ENCODE measurements at places on chromosomes 7 and 10.

DNA sequence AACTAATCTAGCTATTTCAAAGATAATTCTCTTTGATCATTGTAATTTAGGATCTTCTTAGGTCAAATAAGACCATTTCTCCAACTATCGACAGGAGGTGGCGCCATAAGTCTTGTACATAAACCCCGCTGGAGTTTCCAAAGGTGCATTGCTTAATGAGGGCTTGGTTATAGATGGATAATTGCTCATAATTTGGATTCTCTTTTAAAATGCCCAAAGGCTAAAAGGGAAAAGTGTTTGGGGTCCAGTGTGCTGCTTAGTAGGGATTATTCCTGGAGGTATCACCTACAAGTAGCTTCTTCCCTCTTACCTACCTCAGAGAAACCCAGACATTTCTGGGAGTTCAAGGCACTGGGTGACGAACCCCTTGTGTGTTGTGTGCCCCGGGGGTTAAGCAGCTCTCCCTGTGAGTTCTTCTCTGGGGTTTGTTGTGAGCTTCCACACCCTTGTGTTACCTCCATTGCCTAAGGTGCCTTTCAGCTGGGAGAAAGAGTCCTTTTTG lies 75.2 kb downstream of the PAXIP1 start:
- peaks cover 8% of the 10 kb centered on the region for H3K36me3 ChIP-seq
- peak overlapping the region; percentile 94 for H3K4me3 ChIP-seq
- peak; percentile 64 for DNase-seq
- H3K27ac ChIP-seq = peak overlapping the region; percentile 98

DNA sequence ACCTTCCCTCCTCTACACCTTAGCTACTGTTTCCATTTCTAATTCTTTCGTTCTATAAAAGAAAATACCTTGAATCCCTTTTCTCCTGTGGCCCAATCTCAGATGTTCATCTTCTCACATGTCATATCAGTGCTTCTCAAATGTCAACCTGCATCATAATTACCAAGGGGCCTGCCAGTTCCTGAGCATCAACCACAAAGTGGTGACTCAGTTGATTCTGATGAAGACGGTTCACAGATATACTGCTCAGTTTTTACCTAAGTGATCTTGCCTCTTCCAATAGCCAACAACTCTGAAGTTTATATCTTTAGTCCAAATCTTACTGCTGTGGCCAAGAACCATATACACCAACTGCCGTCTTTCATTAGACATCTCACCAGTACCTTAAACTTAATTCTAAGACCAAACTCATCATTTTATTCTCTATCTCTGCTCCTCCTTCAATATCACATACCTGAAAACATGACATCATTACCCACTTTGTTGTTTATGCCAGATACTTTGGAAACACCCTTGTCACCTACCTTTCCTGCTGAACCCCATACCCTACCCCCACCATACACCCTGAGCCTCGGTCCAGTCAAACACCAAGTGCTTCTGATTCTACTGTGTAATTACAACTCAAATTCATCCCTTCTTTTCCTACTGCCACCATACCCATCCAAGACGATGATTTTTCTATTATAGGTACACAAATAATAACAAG lies 115.5 kb downstream of the LMBR1 start:
- H3K27me3 ChIP-seq = no peaks in the 10 kb centered on the region
- H3K4me1 ChIP-seq = peaks cover 26% of the 10 kb centered on the region
- peak; percentile 32 for DNase-seq
- H3K36me3 ChIP-seq = peaks cover 39% of the 10 kb centered on the region

DNA sequence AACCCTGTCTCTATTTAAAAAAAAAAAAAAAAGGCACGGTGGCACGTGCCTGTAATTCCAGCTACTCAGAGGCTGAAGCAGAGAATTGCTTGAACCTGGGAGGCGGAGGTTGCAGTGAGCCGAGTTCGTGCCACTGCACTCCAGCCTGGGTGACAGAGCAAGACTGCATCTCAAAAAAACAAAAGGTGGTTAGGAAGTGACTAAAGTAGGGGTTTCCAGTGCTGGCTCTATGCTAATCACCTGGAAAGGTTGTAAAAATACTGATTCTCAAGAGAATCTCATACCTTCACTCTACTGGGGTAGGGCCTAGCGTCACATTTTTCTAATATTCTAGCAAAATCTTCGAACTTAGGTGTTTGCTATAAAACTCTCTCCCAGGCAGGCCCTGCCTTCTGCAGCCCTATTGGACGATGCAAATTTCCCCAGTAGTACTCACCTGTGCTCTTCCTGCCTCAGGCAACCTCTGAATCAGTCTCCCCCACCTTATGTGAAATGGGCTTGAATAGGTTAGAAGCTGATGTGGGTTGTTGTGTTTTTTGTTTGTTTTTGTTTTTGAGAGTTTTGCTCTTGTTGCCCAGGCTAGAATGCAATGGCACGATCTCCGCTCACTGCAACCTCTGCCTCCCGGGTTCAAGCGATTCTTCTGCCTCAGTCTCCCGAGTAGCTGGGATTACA lies 3.5 kb downstream of the ZP3 start:
- no peaks in the 10 kb centered on the region for H3K27me3 ChIP-seq
- no peaks in the 10 kb centered on the region for H3K36me3 ChIP-seq
- no peak for DNase-seq
- H3K4me3 ChIP-seq = no peak overlapping the region
- H3K27ac ChIP-seq = no peak overlapping the region
- peaks cover 6% of the 10 kb centered on the region for H3K4me1 ChIP-seq

DNA sequence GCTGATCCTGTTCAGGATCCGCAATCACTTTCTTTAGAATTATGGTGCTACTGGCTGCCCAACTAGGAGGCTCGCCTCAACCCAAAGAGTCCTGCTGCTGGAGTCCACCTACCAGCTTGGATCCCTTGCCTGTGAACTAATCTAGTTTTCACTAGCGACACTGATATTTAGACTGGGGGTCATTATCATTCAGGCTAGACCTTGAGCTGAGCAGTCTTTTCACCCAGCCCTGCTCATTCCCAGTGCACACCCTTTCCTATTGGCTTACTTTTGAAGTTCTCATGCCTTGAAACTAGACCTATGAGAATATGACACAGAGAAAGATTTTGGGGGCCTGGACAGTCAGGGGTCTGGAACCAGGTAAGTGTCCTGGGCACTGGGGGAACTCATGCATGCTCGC lies 107.9 kb downstream of the TMEM178B start:
- no peaks in the 10 kb centered on the region for H3K4me1 ChIP-seq
- DNase-seq = no peak
- H3K36me3 ChIP-seq = no peaks in the 10 kb centered on the region
- peaks cover 15% of the 10 kb centered on the region for H3K27me3 ChIP-seq
- no peak overlapping the region for H3K4me3 ChIP-seq
- no peak overlapping the region for H3K27ac ChIP-seq

DNA sequence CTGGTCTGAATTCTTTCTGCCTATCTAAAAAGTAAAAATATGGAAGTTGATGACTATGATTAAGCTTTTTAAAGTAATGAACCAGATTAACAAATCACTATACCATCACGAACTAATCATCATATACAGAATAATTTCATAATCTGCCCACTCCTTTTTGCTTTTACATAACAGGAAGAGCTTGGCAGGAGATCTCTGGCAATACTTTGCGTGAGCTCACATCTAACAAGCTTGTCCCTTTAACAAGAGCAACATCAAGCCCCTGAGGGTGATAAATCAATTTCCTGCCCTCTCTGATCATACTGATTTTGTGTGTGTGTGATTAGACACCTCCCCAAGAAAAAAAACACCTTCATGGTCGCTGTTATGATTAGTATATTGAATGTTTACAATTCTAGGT lies 143.5 kb upstream of the ASAH2 start:
- H3K4me1 ChIP-seq = peaks cover 26% of the 10 kb centered on the region
- H3K27ac ChIP-seq = no peak overlapping the region
- no peaks in the 10 kb centered on the region for H3K27me3 ChIP-seq
- H3K36me3 ChIP-seq = peaks cover 13% of the 10 kb centered on the region
- H3K4me3 ChIP-seq = no peak overlapping the region
- no peak for DNase-seq

DNA sequence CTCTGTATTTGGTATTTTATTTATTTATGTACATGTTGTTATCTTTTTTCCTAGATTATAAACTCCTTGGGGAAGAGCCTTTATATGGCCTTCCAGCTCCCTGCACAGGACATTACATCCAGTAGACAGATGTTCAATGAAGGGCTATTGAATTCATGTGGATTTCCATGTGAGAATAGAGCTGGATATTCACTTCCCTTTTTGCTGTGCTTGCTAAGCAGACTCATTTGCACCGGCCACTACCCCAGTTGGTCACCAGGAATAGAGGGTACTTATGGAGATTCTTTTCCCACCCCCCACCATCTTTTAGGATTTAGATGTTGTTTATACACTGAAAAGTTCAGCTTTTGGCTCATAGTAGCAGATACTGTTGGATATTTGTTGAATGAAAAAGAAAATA lies 374.1 kb downstream of the NRG3 start:
- H3K27ac ChIP-seq = no peak overlapping the region
- H3K36me3 ChIP-seq = no peaks in the 10 kb centered on the region
- no peak for DNase-seq

DNA sequence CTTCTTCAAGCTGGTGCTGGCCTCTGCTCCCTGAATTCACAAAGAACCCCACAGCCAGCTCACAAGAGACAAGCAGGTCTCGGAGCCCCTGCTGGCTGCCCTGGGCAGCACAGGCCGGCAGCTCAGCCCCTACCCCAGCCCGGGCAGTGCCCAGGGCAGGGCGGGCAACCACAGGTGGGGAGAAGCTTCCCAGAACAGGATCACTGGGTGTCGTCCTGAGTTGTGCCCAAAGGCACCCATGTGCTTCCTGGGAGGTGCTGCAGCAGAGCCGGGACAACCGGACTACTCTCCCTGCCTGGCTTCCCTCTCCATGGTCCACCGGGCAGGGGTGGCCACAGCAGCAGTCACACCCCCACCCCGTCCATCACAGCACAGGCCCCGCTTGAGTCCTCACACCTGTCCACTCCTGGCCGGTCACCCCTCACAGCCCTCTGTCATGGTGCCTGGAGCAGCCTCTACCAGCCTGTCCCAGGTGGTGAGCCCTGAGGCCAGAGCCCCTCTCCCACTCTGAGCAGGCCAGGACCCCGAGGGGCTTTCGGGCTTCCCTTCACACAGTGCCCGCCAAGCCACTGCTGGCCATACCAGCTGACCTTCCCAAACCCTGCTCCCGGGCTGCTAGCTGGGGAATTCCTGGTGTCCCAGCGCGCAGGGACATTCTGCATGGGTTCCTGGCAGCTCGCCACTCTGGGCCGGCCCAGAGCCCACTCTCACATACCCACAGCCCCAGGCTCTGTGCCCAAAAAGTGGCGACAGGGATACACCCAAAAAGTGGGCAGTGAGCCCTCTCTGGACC lies 3.1 kb downstream of the RASGEF1A start:
- H3K36me3 ChIP-seq = no peaks in the 10 kb centered on the region
- peaks cover 5% of the 10 kb centered on the region for H3K4me1 ChIP-seq
- DNase-seq = no peak
- no peak overlapping the region for H3K4me3 ChIP-seq
- no peak overlapping the region for H3K27ac ChIP-seq

DNA sequence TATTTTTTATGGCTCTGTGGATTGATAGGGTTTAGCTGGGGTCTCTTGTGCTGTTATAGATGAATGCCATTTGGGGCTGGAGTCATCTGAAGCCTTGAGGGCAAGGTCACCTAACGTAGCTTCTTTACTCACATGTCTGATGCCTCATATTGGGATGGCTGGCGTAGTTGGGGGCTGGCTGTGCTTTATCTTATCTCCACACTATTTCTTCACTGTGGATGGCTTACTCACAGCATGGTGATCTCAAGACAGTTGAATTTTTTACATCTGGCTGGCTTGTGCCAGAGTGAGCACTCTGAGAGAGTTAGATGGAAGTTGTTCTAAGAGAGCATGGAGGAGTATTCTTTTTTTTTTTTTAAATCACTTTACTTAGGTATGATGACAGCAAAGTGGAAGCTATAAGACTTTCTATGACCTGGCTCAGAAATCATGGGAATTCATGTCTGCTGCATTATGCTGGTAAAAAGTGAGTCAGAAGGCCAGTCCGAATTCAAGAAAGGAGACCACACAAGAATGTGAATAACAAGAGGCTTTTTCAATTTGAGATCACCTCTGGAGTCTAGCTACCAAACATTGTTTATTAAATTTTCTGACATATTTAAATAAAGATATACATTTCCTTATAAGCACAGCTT lies 252.4 kb upstream of the TPK1 start:
- no peak for DNase-seq
- H3K36me3 ChIP-seq = no peaks in the 10 kb centered on the region
- H3K4me3 ChIP-seq = no peak overlapping the region
- peaks cover 10% of the 10 kb centered on the region for H3K27me3 ChIP-seq
- no peak overlapping the region for H3K27ac ChIP-seq
